Natural killer cell treated with Interleukin-12 subunit alpha and Interleukin-12 subunit beta and Interleukin-15 and Interleukin-18, amount 100 ng/mL, for 72 hours (primary cell): ENCODE measurements at places on chromosomes 4 and X.
A peak's percentile ranks its signal among the peaks of the same experiment; 100 is the strongest.

GRCh38 chr4:139523076-139523475 is 32.9 kb downstream of the SETD7 start:
- no peak for DNase-seq

- DNase-seq = no peak
Observed at GRCh38 chr4:132691668-132692067, 457.4 kb upstream of the PCDH10 start.

GRCh38 chr4:52718123-52718522 is 33.1 kb downstream of the ERVMER34-1 start:
- DNase-seq = no peak

DNA sequence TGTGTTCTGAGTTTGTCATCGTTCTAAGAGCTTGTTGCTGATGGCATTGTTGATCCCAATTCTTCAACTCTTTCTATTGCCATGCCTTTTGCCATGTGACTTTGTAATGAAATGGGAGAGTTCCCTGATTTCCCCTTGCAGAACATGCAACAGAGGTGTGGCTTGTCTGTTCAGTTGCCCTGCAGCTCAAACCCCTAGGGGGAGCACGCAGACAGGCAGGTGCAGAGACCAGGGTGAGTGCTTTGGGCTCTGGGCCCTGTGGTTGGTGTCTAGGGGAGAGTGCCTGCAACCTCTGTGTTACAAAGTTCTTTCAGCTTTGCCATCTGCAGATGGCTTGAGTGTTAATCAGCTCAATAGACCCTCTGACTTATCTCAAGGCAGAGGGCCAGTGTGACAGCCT is 332.7 kb downstream of the MID1IP1 start:
- no peak for DNase-seq

GRCh38 chr4:33961761-33962160 is 2282.6 kb downstream of the ARAP2 start:
- no peak for DNase-seq

DNA sequence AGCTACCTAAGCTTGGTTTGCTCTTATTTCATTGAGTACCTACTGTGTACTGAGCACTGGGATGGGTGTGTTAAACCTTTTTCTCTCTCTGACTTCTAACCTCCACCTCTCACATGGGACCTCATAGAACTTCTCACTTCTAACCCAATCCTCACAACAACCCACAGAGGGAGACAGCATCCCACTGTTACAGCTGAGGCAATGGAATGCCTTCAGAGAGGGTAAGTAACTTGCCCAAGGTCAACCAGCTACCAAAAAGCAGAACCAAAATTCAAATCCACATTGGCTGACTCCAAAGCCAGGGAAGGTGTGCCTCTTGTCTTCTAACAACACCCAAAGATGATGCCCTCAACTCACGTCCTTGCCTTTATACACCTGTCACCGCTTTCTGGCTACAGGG is 5.4 kb downstream of the SEL1L3 start:
- DNase-seq = no peak

DNA sequence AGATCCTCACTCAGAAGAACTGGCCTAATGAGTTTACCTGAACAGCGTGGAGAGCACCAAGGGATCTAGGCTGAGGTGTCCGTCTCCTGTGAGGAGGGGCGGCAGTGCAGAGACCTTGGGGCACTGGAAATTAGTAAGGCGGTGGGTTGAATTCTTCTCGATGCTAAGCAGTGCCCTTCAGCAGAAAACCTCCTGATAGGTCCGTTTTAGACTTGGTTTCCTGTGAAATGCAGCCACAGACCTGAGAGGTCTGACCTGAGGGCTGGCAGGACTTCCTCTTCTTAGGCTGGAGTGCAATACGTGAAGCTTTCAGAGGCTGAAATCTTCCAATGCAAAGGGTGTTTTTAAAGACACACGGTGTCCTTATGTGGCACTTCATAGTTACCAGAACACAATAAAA is at the start of gene CLNK:
Gene CLNK, minus strand, starts transcription at position 138 of the 400 bp plus-strand sequence. CDS start 16,899 bp downstream, outside the sequence.
- no peak for DNase-seq

DNA sequence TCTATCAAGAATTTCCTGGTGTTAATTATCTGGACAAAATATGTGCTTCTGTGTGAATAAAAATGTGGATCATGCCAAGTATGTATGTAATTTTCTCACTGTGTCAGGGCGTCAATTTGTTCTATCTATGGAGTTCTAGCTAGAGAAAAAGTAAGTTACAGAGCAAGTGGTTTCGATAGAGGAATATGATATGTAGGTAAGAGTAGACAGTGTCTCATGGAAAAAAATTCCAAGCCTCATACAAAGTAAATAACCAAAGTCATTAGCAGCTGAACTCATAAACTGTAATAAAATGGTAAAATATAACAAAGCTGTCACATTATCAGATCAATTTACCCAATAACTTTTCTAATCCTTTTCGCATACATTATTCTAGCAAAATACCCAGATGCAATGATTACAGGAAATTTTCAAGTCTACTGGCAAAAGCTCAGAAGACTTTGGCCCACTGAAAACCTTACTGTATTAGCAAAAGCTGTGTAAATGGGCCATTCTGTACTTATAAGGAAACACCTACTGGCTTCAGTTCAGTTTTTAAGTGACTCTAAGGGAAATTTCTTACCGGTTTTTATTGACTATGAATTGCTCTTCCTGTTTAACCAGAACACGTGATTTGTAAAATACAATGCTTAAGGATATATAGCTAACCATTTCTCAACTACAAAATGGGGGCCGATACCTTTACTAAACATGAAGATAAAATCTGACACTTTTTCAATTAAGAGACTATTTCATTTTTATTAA is 121.0 kb upstream of the ARSJ start:
- DNase-seq = no peak

- DNase-seq = no peak
Observed at GRCh38 chr4:8224267-8224974, 25.3 kb downstream of the SH3TC1 start.

DNA sequence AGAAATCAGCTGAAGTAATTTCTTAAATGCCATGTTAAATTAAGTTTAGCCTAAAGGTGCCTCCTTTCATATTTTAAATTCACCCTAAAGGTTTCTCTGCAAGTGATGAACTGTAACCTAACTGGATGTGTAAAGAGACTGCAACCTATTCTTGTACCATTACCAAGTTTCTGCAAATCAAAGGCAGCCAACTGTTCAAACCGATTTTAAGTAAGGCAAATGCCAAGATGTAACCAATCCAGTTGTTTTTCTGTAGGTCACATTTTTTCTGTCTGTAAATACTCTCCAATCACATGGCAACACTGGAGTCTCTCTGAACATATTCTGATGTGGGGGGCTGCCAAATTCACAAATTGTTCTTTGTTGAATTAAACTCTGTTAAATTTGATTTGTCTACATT is 42.4 kb upstream of the FGF2 start:
- DNase-seq = no peak

GRCh38 chr4:95304898-95305297 is 243.9 kb downstream of the UNC5C start:
- no peak for DNase-seq

DNA sequence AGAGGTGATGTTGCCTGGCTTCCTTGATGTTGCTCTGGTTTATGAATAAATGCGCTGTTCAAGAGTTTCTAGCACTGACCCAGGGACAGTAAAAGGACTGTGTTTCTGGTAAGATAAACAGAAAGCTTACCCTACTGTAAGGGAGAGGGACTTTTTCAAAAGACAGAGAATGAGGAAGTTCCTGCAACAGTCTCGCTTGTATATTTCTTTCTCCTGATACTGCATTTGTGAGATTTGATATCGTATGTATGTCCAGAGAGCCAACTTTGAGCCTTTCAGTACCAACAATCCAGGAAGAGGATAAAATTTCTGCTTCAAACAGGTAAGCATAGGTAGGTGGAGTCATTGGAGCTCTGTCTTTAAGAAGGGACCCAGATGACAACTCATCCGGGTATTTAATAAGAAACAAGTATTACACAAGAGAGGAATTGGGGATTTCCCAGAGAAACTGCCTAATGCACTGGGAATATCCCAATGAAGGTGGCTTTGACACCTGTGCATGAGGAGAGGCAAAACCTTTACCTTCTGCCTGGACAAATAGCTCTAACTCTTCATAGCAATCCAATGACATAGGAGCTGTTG is 773 bp downstream of the DAPP1 start:
- no peak for DNase-seq

DNA sequence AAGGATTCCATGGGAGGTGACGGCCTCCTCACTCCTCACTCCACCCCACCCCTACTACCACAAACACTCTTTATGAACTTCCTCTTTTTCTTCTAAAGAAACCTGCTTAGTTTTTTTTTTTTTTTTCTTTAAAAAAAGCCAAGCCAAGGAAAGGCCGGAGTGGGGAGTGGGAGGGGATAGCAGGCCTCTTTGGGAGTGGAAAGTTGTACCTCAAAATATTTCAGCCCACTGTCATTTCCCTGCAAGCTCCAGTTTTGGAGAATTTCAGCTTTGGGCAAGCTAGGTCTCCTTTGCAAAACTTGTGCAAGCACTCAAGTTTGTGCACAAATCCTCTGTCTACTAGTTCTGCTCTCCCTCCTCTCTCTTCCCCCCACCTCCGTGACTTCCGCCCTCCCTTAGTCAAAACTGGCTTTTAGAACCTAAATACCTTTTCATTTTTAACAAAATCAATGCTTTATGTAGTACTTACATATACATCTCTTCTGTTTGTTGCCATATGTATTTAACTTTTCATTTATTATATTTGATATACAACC is 512 bp upstream of the ANTXR2 start:
- DNase-seq = no peak

- DNase-seq = no peak
Observed at GRCh38 chr4:184246426-184246825, 28.8 kb upstream of the ENPP6 start.

DNA sequence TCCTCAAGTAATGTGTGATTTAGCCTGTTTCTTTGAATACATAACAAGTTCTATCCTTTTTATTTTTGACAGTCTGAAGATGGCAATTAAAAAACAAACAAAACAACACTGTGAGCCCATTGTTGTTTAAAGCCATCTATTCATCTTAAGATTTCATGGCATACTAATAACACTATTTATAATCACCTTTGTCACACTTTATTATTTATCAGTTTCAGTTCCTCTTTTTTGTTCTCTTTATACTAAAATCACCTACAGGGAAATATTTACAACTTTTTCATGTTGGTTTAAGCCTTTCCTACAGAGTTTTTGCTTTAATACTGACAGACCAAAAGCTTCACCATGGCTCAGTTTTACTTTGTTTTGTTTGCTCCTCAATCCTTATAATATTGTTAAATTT is 247.4 kb upstream of the CTSO start:
- no peak for DNase-seq

DNA sequence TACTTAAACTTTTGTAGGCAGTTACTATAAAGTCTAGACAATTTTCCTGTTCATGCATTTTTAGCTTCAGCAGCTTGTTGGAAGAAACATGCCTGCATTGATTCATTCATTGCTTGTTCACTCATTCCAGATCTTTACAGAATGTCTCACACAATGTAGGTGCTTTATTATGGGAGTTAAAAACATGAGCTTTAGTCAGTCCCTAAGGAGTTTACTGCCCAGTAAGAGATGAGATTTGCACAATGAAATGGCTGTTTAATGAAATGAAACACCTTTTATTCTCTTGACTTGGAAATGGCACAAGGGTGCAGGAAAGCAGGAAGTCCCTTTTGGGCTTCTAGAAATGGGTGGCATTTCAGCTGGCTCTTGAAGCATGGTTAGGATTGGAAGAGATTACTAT is 2.9 kb downstream of the NOCT start:
- DNase-seq = no peak

GRCh38 chrX:138719396-138719795 is 7.9 kb upstream of the FGF13 start:
- DNase-seq = no peak

GRCh38 chr4:77833126-77833724 is 14.1 kb upstream of the CNOT6L start:
- no peak for DNase-seq

GRCh38 chrX:150984169-150984824 is 1.2 kb downstream of the HMGB3 start:
- no peak for DNase-seq

DNA sequence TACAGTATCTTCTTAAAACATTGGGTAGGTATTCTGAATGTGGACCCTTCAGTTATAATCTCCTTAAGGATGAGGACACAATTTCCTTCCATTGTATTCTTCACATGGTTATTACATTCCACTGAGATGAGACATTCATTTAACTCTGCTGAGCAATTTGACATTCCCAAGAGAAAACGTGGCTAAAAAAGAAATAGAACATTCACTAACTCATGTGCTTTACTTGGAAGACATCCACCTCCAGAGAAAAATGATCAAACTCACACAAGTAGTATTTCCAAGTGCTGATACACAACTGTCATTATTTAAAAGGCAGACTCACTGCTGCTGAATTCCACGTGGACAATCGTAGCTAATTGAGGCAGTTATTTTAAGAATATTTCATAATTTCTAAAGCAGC is 227.9 kb upstream of the ANKRD50 start:
- DNase-seq = no peak

- no peak for DNase-seq
Observed at GRCh38 chrX:3520982-3521381, 174.5 kb upstream of the MXRA5 start.

- no peak for DNase-seq
Observed at GRCh38 chr4:124061413-124061812, 651.1 kb downstream of the ANKRD50 start.

DNA sequence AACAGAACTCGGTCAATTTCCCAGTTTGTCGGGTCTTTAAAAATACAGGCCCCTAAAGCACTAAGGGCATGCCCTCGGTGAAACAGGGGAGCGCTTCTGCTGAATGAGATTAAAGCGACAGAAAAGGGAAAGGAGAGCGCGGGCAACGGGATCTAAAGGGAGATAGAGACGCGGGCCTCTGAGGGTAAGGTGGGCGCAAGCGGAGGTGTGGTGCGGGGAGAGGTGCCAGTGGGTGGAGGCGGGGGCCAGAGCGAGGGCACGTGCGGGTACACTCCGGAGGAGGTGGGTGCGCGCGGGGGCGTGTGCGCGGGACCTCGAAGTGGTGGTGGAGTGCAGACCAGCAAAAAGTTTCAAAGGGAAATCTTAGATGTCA is 787 bp upstream of the TET2 start:
- peak; percentile 61 for DNase-seq
